ENCODE measurements at places on chromosomes 5 and 9.

DNA sequence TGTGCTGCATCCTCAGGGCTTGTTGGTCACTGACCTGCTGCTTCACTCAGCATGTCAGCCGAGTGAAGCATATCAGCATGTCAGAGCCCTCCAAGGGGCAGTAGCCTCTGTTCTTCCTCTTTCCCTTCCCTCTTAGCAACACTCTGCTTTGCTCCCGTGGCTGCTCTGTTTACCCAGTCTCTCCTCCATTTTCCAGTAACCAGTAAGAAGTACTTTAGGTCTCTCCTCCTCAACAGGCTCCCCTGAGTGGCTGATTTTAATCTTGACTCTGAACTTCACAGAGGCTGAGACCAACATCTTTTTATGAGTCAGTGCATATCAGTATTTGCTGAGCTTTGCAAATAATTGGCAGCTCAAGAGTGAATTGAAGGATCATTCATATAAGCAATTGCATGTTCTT, 18.6 kb upstream of the ADRB2 start:
- no peak for DNase-seq

GRCh38 chr5:142926549-142926948, 156.4 kb downstream of the ARHGAP26 start:
- no peak for DNase-seq

DNA sequence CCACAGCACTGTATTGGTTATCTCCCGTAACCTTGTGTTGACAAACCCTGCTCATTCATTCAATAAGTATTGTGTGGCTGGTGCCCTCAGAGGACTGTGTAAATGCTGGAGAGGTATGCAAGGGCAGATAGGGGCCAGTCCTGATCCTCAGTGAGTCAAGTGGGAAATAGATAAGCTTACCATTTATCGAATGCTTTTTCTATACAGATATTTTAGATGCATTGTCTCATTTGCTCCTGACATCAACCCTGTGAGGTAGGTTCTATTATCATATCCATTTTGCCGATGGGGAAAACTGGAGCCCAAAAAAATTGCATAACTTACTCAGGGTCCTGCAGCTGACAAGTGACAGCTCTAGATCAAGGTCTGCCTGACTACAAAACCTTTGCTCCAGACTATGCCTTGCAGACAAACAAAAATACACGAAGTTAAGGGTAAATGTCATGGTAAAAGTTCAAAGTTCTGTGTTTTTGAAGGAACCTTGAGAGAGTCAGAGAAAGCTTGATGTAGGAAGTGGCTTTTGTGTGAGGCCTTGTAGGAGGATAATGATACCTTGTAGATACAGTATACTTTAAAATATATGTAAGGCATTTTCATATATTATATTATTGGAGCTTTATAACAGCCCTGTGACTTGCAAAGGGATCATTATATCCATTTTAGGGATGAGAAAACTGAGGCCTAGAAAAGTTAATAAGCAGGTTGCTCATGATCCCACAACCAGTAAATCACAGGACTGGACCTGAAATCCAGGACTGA, 22.7 kb downstream of the CYFIP2 start:
- no peak for DNase-seq

- no peak for DNase-seq
Observed at GRCh38 chr5:139293202-139293506, 386 bp upstream of the MATR3 start.

DNA sequence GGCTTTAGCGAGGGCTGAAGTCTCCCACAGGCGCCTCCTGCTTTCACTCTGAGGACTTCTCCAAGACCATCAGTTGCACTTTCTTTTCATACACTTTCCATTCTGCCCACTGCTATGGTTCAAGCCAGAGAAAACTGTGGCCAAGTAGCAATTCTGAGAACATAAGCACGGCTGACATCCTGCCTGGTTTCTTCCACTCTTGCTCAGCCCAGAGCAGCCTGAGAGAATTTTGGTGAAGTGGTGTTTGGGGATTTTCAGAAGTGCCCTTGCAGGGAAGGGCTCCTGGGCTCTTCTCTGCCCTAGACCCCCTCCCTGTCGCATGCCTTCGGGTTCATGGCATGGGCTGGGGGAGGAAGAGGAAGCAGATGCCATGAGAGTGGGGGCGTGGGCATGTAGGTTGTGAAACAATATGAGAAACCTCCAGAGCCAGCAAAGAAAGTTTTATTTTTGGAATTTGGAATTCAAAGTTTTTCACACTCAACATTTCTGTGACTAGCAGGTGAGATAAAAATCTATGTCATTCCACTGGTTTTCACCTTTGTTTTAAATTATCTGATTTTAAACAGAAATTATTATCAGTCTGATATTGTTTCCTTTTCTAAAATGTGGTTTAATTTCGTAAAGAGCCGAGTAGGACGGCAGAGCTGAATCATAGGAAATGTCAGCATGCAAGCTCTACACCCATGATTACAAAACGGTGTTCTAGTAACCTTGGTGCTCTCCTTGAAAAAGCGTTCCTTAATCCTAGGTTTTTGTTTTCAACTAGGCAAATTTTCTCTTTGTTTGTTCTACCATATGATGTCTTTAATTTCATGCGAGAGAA, 27.8 kb upstream of the TNFSF8 start:
- peak; percentile 10 for DNase-seq

DNA sequence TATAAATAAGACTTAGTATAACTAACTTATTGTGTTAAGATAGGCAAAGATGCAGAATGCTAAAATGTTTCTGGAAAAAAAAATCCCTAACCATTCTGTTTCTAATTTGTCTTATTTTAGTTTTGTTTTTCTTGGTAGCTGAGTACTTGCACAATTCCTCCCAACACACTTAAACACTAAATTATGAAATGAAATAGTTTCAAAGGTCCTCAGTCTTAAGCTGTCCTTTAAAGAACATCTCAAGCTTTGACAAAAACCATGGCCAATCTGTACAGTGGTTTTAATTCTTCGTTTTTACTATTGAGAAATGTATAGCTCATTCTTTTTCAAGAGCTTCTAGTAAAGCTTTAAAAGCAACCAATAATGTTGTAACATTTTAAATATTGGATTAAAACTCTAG, 171.5 kb downstream of the EDIL3 start:
- no peak for DNase-seq

GRCh38 chr5:33781286-33781685, 110.5 kb downstream of the ADAMTS12 start:
- DNase-seq, result no peak

DNA sequence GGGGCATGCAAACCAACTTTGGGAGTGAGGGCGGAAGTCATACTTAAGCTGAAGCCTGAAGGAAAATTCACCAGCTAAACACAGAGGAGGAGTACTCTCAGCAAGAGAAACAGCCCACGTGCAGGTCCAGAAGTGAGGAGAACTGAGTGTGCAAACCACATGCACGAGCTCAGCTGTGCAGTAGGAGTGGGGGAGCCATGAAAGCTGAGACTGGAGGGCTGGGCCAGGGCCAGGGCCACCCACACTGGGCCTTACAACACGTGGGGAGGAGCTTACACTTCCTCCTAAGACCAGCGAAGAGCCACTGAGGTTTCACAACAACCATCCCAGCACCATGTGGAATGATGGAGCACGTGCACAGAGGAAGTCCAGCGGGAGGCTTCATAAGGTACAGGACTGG, 9.3 kb upstream of the WWC1 start:
- peak; percentile 32 for DNase-seq

DNA sequence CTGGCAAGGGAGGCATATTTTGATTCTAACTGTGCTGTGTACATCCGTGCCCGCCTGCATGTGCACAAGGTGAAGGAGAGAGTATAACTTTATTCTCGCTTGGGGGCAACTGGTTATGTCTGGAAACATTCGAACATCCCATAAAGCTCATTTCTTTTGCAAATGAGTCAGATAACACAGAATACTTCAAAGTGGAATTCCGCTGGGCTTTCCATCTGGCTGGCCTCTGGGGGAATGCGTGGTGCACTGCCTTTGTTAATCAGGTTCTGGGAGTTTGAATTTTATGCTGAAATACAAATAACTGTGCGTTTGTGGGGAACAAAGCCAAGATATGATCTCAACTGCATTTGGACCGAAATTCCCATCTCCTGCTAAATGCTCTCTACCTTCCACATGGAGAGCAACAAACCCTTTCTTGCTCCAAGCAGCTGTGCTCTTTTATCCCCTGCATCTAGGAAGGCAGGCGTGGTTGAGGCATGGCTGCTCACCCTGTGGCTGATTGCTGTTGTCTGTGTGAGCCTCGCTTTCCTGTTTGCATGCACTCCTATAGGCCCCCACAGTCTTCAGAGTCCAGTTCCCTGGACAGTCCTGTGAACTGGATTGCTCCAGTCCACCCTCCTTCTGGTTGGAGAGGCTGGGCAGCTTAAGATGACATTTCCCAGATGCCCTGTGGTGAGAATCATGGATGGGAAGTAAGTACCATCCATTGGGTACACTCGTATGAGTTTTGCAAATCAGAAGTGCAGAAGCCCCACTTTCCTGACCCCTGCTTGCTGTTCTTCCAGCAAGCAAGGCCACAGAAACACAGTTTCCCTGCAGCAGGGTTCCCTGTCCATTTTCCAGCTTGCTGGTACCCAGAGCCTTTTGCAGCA, 82.9 kb upstream of the ALDH1B1 start:
- peak; percentile 80 for DNase-seq

DNA sequence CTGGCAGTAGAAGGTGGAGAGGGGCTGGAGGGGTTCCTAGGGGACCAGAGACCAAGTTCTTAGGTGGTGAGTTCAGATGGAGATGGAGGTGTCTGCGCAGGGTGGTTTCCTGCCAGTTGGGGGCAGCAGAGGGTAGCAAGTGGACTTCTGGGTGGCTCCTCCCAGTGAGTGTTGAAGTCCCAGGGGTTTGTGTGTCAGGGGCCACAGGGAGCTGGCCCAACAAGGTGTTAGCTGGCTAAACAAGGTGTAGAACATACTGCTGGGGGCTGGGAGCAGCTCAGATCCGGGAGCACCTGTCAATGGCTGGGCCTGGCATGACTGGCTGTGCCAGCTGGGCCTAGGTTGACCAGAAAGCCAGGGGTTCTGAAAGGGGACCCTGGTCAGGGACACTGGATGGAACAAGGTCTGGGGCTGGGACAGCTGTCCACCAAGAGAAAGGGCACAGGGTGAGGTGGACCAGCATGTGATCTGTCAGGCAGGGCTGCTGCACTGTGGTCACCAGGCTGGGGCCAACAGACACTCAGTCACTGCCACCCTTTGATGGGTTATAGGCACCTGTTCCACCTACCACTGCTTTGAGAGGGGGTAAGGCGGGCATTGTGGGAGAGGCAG, 35.6 kb downstream of the DAB2IP start:
- DNase-seq, result peak; percentile 78

- no peak for DNase-seq
Observed at GRCh38 chr9:24118190-24118589, 292.1 kb upstream of the ELAVL2 start.

DNA sequence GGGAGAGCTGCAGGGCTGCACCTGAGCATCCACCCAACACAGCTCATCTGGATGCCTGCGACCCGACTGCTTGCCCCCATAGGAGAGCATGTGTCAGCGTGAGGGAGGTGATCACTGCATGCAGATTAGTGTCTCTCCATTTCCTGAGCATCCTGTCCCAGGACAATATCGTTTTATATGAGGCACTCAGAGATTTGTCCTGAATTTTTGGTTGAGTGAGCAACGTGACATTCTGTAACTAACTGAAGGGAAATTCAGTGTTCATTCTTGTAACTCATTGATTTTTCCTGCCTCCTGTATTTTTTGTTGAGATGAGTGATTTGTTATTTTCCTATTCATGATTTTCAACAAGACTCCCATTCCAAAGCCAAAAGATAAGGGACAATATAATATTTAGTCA, 20.7 kb upstream of the ANKRD34B start:
- DNase-seq, result no peak

GRCh38 chr5:174307031-174307408, 261.5 kb downstream of the NSG2 start:
- no peak for DNase-seq

- no peak for DNase-seq
Observed at GRCh38 chr5:179373961-179374505, 28.8 kb upstream of the ADAMTS2 start.

DNA sequence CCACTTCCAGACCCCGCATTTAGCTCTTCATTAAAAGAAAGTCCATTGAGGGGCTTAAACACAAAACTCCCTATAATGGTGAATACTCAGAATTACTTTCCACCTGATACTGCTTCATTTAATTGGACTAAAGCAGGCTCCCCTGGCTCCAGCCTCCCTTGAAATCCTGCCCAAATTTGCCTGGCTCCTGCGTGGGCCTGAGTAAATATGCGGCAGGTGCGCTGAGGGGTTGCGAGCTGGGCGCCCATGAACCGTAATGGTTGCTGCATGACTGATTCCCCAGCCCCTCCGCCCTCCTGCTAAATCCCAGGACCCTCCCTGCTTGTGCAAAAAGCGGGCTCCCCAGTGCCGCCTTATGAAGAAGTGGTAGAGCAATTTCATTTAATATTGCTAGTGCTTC, 639.7 kb downstream of the BNC2 start:
- DNase-seq, result no peak

DNA sequence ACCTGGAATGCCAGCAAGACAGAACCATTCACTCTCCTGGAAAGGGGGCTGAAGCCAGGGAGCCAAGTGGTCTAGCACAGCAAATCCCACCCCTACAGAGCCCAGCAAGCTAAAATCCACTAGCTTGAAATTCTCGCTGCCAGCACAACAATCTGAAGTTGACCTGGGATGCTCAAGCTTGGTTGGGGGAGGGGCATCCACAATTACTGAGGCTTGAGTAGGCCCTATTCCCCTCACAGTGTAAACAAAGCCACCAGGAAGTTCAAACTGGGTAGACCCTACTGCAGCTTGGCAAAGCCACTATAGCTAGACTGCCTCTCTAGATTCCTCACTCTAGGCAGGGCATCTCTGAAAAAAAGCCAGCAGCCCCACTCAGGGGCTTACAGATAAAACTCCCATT, 17.3 kb downstream of the RIGI start:
- DNase-seq, result no peak

DNA sequence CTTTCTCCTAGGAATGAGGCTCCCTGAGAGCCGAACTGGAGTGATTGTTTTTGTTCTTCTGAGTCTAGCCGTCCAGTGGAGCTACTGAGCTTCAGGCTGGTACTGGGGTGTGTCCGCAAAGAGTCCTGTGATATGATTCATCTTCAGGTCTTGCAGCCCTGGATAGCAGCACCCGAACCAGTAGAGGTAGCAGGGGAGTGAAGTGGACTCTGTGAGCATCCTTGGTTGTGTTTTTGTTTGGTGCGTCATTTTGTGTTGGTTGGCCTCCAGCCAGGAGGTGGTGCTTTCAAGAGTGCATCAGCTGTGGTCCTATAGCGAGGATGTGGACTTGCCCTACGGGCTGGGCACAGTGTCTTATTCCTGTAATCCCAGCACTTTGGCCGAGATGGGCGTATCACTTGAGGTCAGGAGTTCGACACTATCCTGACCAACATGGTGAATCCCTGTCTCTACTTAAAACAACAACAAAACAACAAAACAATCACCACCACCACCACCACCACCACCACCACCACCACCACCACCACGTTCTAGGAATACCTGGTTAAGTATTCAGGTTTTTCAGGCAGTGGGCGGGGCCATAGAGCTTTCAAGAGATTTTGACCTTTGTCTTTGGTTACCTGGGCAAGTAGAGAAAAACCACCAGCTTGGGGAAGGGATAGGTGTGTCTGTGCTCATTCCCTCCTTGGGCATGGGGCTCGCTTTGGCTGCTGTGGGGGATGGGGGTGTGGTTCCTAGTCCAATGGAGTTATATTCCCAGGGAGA, 154.0 kb downstream of the WDR70 start:
- no peak for DNase-seq
